Natural killer cell (primary cell): ENCODE measurements at places on chromosomes 7 and 10. TPM values are rescaled to one million over a fixed set of nuclear protein-coding genes. Genes with fewer than 3 reads are reported as not detected.

DNA sequence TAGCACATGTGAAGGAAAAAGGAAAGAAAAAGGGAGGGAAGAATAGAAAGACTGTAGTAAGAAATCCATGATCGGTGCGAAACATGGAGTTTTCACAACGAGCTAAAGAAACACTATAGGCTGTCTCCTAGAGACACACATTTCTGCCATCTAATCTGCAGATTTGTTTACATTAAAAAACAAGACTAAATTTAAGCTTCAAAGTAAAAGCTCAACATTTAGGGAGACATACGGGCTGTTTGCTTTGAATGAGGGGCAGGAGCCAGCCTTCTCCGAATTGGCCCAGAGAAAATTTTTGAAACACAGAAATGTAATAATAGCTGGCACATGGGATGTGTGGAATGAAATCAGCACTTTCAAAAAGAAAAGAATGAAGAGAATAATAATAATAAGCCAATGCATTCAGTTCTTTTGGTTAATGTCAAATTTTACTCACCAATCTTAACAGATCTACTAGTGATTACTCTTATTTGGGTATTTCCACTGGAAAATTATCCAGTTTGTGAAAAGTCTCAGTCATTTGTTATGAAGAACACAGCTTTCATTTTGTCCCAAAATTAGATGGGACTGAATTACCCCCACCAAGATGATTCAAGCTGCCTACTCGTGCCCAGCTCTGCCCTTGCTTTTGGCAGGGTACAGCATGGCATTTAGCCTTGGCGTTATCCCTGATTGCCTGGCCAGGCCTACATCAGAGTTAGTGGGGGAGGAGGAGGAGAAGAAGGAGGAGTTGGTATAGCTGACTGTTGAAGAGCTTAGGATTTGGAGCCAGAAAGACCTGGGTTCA, 47.1 kb downstream of the MTURN start:
- no peak overlapping the region for H3K4me3 ChIP-seq
- no peaks in the 10 kb centered on the region for H3K27me3 ChIP-seq

DNA sequence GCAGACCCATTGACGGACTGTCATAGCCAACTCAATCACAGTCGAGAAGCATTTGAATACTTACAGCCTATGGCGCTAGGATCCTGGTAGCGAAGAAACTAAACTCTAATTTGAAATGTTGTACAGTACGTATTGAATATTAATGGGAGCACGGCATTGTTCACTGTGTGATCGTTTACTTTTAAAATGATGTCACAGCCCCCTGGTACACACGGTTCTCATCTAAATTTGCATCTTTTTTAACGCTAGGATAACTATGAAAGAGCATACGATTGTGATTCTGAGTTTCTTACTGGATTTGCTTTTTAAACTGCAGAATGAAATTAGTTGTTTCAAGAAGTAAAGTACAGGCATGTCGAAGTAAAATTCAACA, 895 bp upstream of the NAPEPLD start:
- H3K36me3 ChIP-seq: no peaks in the 10 kb centered on the region
- peaks cover 12% of the 10 kb centered on the region for H3K4me1 ChIP-seq
- DNase-seq: no peak
- H3K4me3 ChIP-seq: peak overlapping the region; percentile 99
- H3K27me3 ChIP-seq: no peaks in the 10 kb centered on the region

DNA sequence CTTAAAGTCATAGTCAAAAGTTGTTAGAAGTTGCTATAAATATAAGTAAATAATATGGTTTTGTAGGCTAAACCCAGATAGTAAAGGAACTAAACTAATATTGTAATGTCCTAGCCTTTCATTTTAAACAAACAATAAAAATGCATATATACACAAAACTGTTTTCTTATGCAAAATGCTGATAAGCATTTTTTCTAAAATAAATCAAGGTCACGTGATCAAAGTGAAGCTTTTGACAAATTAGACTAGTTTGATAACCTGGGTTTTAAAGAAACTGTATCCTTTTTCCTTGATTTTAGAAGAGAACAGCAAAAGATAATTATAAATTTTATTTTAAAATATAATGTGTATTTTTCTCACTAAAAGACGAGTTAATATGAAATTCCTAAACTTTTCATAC, 313.3 kb downstream of the PCDH15 start:
- H3K4me3 ChIP-seq: no peak overlapping the region
- no peaks in the 10 kb centered on the region for H3K4me1 ChIP-seq
- H3K27me3 ChIP-seq: no peaks in the 10 kb centered on the region
- no peaks in the 10 kb centered on the region for H3K36me3 ChIP-seq

GRCh38 chr10:17512341-17513001, 58.1 kb upstream of the ST8SIA6 start:
- H3K36me3 ChIP-seq: no peaks in the 10 kb centered on the region
- no peak for DNase-seq
- no peak overlapping the region for H3K4me3 ChIP-seq
- H3K4me1 ChIP-seq: peaks cover 48% of the 10 kb centered on the region

- no peak overlapping the region for H3K4me3 ChIP-seq
- H3K4me1 ChIP-seq: peaks cover 5% of the 10 kb centered on the region
- no peak for DNase-seq
- H3K36me3 ChIP-seq: no peaks in the 10 kb centered on the region
- no peak overlapping the region for H3K27ac ChIP-seq
- no peaks in the 10 kb centered on the region for H3K27me3 ChIP-seq
Measured at GRCh38 chr10:31947144-31947926, 18.7 kb upstream of the ARHGAP12 start.

GRCh38 chr7:100547872-100548271, 8.9 kb downstream of the AGFG2 start:
- peaks cover 11% of the 10 kb centered on the region for H3K36me3 ChIP-seq
- no peak overlapping the region for H3K4me3 ChIP-seq
- H3K27me3 ChIP-seq: no peaks in the 10 kb centered on the region
- H3K27ac ChIP-seq: peak overlapping the region; percentile 76
- H3K4me1 ChIP-seq: peaks cover 68% of the 10 kb centered on the region

DNA sequence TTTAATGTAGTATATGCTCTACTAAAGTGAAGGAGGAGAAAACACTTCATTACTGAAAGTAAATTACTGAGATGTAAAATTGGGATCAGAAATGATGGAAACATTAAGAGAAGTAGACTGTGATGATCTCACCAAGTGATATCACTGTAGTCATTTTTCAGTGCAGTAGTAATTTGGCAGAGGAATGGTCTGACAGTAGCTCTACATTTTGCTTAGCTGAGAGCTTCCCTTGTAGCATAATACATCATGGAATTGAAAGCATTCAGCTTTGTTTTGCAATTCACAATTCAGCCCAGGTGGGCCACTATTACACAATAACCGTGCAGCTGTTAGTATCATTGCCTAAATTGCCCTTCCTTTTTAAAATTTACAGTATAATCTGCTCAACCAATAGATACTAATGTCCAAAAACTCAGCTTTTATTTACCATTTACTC, 19.4 kb upstream of the CABCOCO1 start:
- no peaks in the 10 kb centered on the region for H3K36me3 ChIP-seq
- H3K27ac ChIP-seq: no peak overlapping the region
- no peaks in the 10 kb centered on the region for H3K27me3 ChIP-seq
- H3K4me3 ChIP-seq: no peak overlapping the region
- no peaks in the 10 kb centered on the region for H3K4me1 ChIP-seq

- H3K36me3 ChIP-seq: no peaks in the 10 kb centered on the region
- DNase-seq: no peak
- no peak overlapping the region for H3K4me3 ChIP-seq
- no peaks in the 10 kb centered on the region for H3K4me1 ChIP-seq
- no peaks in the 10 kb centered on the region for H3K27me3 ChIP-seq
Measured at GRCh38 chr10:52635651-52636050, 136.9 kb downstream of the MBL2 start.

GRCh38 chr10:21363092-21363730, 162.3 kb downstream of the SKIDA1 start:
- H3K27ac ChIP-seq: no peak overlapping the region
- H3K36me3 ChIP-seq: no peaks in the 10 kb centered on the region
- H3K4me1 ChIP-seq: no peaks in the 10 kb centered on the region
- H3K4me3 ChIP-seq: no peak overlapping the region

GRCh38 chr10:29908962-29909361, 150.4 kb downstream of the JCAD start:
- no peak overlapping the region for H3K4me3 ChIP-seq
- H3K36me3 ChIP-seq: no peaks in the 10 kb centered on the region
- H3K4me1 ChIP-seq: no peaks in the 10 kb centered on the region

Gene CLDN15
- total RNA-seq: 13.7 TPM

- peaks cover 14% of the 10 kb centered on the region for H3K4me1 ChIP-seq
- H3K36me3 ChIP-seq: peaks cover 18% of the 10 kb centered on the region
- no peak overlapping the region for H3K27ac ChIP-seq
- DNase-seq: no peak
- H3K27me3 ChIP-seq: no peaks in the 10 kb centered on the region
Measured at GRCh38 chr10:804787-805619, 115.5 kb upstream of the DIP2C start.

Gene CPA1
- not detected for total RNA-seq

GRCh38 chr7:24920451-24921361, 59.3 kb downstream of the OSBPL3 start:
- H3K27ac ChIP-seq: peak overlapping the region; percentile 28
- no peaks in the 10 kb centered on the region for H3K36me3 ChIP-seq
- H3K27me3 ChIP-seq: no peaks in the 10 kb centered on the region
- H3K4me3 ChIP-seq: no peak overlapping the region

- H3K36me3 ChIP-seq: no peaks in the 10 kb centered on the region
- no peak overlapping the region for H3K4me3 ChIP-seq
- H3K4me1 ChIP-seq: no peaks in the 10 kb centered on the region
- DNase-seq: no peak
Measured at GRCh38 chr10:104449391-104449790, 95.8 kb downstream of the CFAP58 start.

Gene LRRC4
- total RNA-seq: 2.4 TPM

Gene CTAGE6
- 0.40 TPM for total RNA-seq
